Peyer's patch (tissue), 4 donors: ENCODE measurements at places on chromosomes 4 and X. TPM values are rescaled to one million over a fixed set of nuclear protein-coding genes. Genes with fewer than 3 reads are reported as not detected.

DNA sequence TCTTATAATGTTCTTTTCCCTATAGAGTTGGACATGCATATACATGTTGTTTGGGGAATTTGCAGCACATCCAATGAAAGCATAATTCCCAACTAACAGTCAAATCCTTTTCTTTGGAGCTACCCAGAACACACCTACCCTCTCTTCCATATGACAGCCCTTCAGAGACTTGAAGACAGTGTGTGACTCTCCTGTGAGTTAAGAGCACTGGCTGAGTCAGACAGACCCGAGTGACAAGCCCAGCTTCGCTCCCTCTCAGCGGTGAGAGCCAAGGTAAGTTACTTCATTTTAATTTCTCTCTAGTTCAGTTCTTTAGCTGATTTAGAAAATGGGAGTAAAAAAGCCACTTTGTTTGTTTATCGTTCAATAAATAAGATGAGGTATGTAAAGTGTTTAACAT, 86.3 kb downstream of the RTL9 start:
- H3K4me3 ChIP-seq, result no peak overlapping the region
- H3K36me3 ChIP-seq, result no peaks in the 10 kb centered on the region
- H3K27ac ChIP-seq, result no peak overlapping the region
- no peaks in the 10 kb centered on the region for H3K4me1 ChIP-seq

TXLNG gene
- 13.7 TPM for total RNA-seq

- no peaks in the 10 kb centered on the region for H3K36me3 ChIP-seq
- no peak overlapping the region for H3K4me3 ChIP-seq
- no peak for DNase-seq
- no peak overlapping the region for H3K27ac ChIP-seq
- no peaks in the 10 kb centered on the region for H3K4me1 ChIP-seq
Measured at GRCh38 chr4:137702512-137702911, 170.2 kb upstream of the PCDH18 start.

ANOS1 gene
- total RNA-seq, result not detected

FAM241A gene
- 0.47 TPM for total RNA-seq

GRCh38 chr4:71009890-71010588, 16.6 kb downstream of the DCK start:
- H3K27me3 ChIP-seq, result no peaks in the 10 kb centered on the region
- H3K4me3 ChIP-seq, result no peak overlapping the region
- H3K27ac ChIP-seq, result no peak overlapping the region
- no peaks in the 10 kb centered on the region for H3K4me1 ChIP-seq
- H3K36me3 ChIP-seq, result no peaks in the 10 kb centered on the region
- no peak for DNase-seq

- H3K36me3 ChIP-seq, result no peaks in the 10 kb centered on the region
- no peaks in the 10 kb centered on the region for H3K27me3 ChIP-seq
- DNase-seq, result no peak
Measured at GRCh38 chr4:90357117-90357710, 230.0 kb downstream of the CCSER1 start.

DNA sequence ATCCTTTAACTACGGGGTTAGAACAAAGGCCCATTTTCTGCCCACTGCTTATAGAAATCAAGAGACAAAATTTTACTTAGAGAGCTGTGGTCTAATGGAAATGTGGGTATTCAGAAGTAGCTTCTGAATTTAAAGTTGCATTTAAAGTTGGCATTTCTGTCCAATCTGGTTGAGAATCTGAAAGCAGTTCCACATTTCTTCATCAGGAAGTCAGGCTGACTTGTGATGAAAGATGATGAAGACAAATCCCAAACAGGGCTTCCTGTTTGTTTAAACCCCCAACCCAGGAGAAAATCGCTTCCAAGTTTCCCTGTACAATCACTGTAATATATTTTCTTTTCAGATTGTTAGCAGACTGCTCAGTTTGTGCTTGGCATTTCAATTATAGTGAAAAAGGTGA, 345.3 kb downstream of the SPRY1 start:
- H3K4me3 ChIP-seq, result no peak overlapping the region
- no peaks in the 10 kb centered on the region for H3K4me1 ChIP-seq
- DNase-seq, result no peak
- H3K27ac ChIP-seq, result no peak overlapping the region

CNGA1 gene
- total RNA-seq, result 11.7 TPM

GRCh38 chr4:82667761-82668480, 106.1 kb upstream of the TMEM150C start:
- no peak for DNase-seq
- no peaks in the 10 kb centered on the region for H3K36me3 ChIP-seq
- H3K4me1 ChIP-seq, result no peaks in the 10 kb centered on the region

GRCh38 chrX:8254401-8254800, 83.3 kb upstream of the VCX2 start:
- H3K27ac ChIP-seq, result no peak overlapping the region
- no peak for DNase-seq
- H3K36me3 ChIP-seq, result no peaks in the 10 kb centered on the region
- no peak overlapping the region for H3K4me3 ChIP-seq
- no peaks in the 10 kb centered on the region for H3K27me3 ChIP-seq

- H3K4me1 ChIP-seq, result no peaks in the 10 kb centered on the region
- no peak overlapping the region for H3K27ac ChIP-seq
- H3K27me3 ChIP-seq, result no peaks in the 10 kb centered on the region
- H3K4me3 ChIP-seq, result no peak overlapping the region
- H3K36me3 ChIP-seq, result no peaks in the 10 kb centered on the region
Measured at GRCh38 chr4:54169176-54169575, 59.9 kb upstream of the PDGFRA start.

PCDH7 gene
- total RNA-seq, result 7.8 TPM

IBSP gene
- total RNA-seq, result not detected

TAF7L gene
- not detected for total RNA-seq

DNA sequence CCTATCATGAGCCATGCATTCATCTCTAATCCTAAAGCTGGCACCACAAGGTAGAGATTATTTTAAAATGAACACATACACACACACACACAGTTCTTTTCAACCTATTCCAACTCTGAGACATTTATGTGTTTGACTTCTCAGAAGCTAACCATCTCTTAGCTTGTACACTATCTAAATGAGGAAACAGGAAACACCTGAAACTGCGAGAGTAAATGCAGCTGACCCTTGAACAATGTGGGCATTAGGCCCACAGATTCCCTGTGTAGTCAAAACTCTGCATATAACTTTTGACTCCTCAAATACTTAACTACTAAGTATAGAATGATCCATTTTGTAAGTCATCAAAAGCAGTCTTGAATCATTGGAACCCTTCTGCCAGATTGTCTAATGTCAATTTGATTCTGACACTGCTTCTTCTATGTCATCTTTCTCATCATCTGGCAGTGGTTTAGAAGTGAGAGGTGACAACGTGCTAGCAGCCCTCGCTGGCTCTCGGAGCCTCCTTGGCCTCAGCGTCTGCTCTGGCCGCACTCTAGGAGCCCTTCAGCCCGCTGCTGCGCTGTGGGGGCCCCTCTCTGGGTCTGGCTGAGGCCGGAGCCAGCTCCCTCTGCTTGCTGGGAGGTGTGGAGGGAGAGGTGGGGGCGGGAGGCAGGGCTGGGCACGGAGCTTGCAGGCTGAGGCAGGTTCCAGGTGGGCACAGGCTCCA, 21.4 kb upstream of the IL15 start:
- no peak overlapping the region for H3K27ac ChIP-seq
- no peaks in the 10 kb centered on the region for H3K27me3 ChIP-seq
- no peaks in the 10 kb centered on the region for H3K36me3 ChIP-seq
- H3K4me1 ChIP-seq, result no peaks in the 10 kb centered on the region
- DNase-seq, result no peak
- H3K4me3 ChIP-seq, result no peak overlapping the region

GRCh38 chrX:153926858-153927671, 1.0 kb upstream of the ARHGAP4 start:
- H3K4me1 ChIP-seq, result no peaks in the 10 kb centered on the region
- peak; percentile 64 for DNase-seq
- H3K27ac ChIP-seq, result peak overlapping the region; percentile 99
- no peaks in the 10 kb centered on the region for H3K27me3 ChIP-seq
- peaks cover 17% of the 10 kb centered on the region for H3K36me3 ChIP-seq
- peak overlapping the region; percentile 61 for H3K4me3 ChIP-seq

DNA sequence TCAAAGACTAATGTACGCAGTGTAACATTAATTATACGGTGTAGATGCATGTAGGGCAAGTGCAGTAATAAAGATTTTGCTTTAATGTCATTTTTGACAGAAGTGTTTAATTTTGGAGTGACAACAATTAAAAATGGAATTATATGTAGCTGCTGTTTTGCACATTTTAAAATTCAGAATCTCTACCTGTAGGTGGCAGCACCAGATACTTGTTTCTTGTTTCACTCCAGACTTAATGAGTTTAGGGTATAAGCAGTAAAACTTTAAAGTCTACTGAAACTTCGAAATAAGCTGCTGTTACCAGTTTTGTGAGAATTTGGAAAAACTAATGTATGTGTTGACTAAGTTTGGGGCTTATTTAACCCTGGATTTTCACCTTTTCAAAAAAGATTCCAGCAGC, 144.9 kb downstream of the POLA1 start:
- H3K4me1 ChIP-seq, result no peaks in the 10 kb centered on the region
- H3K36me3 ChIP-seq, result no peaks in the 10 kb centered on the region
- no peak overlapping the region for H3K27ac ChIP-seq
- no peak for DNase-seq
- H3K27me3 ChIP-seq, result no peaks in the 10 kb centered on the region

- no peak overlapping the region for H3K27ac ChIP-seq
- H3K27me3 ChIP-seq, result no peaks in the 10 kb centered on the region
- DNase-seq, result no peak
- H3K4me3 ChIP-seq, result no peak overlapping the region
- H3K4me1 ChIP-seq, result no peaks in the 10 kb centered on the region
Measured at GRCh38 chr4:96103086-96103485, 263.2 kb downstream of the PDHA2 start.

DNA sequence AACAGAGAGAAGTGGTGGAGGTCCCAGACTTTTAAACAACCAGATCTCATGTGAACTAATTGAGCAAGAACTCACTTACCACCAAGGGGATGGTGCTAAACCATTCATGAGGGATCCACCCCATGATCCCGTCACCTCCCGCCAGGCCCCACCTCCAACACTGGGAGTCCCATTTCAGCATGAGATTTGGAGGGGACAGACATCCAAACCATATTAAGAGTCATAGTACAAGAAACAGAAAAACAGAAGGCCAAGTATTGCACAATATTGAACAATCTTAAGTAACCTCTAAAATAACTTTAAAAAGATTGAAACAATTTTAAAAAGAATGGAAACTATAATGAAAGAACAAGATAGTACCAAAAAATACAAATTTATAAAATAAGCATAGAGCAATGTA, 110.0 kb downstream of the CBR4 start:
- H3K4me1 ChIP-seq, result no peaks in the 10 kb centered on the region
- H3K36me3 ChIP-seq, result peaks cover 89% of the 10 kb centered on the region
- H3K27me3 ChIP-seq, result no peaks in the 10 kb centered on the region
- DNase-seq, result no peak

HSD17B13 gene
- not detected for total RNA-seq

GRCh38 chrX:19990151-19990555, 708 bp downstream of the BCLAF3 start:
- H3K27me3 ChIP-seq, result no peaks in the 10 kb centered on the region
- H3K4me3 ChIP-seq, result peak overlapping the region; percentile 70
- DNase-seq, result no peak
- peak overlapping the region; percentile 67 for H3K27ac ChIP-seq
- H3K4me1 ChIP-seq, result no peaks in the 10 kb centered on the region
- no peaks in the 10 kb centered on the region for H3K36me3 ChIP-seq

DNA sequence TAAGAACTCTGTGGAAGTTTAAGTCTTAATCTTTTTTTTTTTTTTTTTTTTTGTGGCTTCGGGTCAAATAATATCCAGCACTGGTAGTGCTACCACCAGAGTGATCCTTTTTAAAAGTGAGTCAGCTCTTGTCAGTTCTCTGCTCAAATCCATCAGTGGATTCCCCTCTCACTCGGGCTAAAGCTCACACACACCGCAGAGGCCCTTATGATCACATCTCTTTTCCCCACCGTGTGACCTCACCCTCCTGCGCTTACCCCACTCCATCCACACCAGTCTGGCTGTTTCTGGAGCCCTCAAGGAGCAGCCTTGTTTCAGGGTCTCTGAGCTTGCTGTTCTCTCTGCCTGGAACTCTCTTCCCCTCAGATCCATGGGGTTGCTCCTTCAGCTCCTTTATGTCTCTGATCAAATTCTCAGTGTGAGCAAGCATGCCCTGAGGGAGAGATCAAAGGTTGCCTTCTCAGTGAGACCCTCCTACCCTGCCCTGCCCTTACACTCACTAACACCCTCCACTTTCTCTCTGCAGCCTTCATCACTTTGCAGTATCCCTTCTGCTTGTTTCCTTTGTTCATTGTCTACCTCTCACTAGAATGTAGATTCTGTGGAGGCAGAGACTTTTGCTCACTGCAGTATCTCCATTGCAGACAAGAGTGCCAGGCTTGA, 19.8 kb upstream of the BEND4 start:
- no peak for DNase-seq
- H3K36me3 ChIP-seq, result no peaks in the 10 kb centered on the region
- no peak overlapping the region for H3K4me3 ChIP-seq
- H3K4me1 ChIP-seq, result no peaks in the 10 kb centered on the region
- H3K27ac ChIP-seq, result no peak overlapping the region

VSIG1 gene
- total RNA-seq, result 0.53 TPM

DNA sequence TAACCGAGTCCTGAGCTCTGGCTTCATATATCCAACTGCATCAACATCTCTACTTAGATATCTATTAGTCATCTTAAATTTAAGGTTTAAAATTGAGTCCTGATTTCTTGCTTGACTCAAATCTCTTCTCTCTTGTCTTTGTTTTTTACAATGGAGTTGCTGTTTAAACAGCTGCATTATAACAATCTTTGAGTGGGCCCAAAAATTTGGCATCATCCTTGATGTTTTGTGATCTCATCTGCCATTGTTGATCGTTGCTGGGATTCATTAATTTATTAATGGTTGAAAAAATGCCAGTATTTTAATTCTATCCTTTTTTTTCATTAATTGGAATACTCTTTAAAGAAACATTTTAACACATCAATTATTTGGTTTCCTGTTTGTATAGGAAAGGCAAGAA, 82.2 kb downstream of the STIM2 start:
- H3K4me3 ChIP-seq, result no peak overlapping the region
- H3K36me3 ChIP-seq, result no peaks in the 10 kb centered on the region
- no peaks in the 10 kb centered on the region for H3K27me3 ChIP-seq
- no peak overlapping the region for H3K27ac ChIP-seq
- peaks cover 5% of the 10 kb centered on the region for H3K4me1 ChIP-seq

DIPK2B gene
- total RNA-seq, result 7.3 TPM
